ENCODE measurements at places on chromosomes 11 and 22.

DNA sequence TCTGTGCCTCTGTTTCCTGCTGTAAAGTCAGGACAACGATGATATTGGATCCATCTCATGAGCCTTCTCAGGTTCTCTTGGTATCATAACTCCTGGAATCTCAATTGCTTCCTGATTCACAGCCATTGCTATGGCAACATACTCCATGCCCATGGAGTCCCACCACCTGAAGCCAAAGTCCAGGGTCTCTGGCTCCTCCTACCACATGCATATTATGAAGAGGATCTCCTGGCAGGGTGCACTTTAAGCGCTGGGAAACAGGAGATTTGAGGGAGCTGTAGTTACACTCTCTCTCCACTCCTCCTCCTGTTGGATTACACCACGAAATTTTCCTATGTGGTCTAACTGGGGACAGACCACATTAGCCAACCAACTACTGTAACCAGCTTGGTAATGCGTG, 130.9 kb upstream of the SEZ6L start:
- no peak for DNase-seq

GRCh38 chr11:112655371-112655770, 305.8 kb upstream of the NCAM1 start:
- DNase-seq: peak; percentile 2

DNA sequence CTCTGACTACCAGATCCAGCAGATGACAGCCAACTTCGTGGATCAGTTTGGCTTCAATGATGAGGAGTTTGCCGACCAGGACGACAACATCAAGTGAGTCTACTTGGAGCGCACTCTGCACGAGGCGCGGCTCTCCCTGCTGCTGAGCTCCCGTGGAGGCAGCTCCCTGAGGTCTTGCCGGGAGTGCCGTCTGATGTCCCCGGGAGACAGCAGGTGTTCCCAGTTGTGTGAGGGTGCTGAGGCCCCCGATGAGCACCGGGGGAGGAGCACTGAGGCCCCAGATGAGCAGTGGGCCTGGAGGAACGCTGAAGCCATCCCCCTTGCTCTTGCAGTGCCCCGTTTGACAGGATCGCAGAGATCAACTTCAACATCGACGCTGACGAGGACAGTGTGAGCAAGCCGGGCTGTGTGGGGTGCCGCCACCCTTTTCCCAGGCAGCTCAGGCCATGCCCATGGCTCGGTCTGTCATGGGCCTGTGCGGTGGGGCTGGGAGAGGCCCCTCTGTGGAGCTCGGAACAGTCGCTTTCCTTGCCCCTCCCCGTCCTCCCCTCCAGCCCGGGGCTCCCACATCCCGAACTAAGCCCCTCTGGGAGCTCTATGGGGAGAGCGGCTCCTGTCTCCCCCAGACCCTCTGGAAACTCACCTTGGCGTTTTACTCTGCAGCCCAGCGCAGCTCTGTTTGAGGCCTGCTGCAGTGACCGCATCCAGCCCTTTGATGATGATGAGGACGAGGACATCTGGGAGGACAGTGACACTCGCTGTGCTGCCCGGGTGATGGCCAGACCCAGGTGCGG, 37.1 kb downstream of the SBF1 start:
- no peak for DNase-seq

DNA sequence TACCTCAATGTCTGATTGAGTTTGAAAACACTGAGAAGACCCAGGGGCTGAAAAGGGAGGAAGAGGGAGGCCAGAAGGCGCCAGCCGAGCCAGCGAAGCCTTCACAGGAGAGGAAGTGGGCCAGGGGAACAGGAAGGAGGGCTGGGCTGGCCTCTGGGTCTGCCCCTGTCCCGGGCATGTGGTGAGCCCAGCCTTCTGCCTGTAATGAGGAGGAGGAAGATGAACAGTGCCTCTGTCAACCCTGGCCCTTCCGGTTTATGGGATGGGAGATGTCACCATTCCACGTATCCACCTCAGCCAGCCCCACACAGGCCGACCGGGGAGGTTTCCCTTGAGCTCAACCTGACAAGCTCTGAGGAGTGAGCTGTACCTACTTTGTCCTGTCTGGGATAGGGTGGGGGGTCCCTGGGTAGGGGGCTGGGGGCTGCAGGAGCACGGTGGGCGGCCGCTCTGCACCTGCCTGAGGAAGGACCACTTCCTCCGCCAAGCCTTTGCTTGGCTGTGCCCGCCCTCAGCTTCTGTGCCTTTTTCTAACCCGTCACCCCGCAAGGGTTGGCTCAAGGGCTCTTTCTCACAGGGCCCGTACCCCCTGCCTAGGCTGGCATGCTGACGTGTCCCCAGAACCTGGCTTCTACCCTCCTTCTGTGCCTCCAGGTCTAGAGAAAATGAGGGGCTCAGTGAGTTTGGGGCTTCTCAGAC, 2.0 kb downstream of the PARVG start:
- no peak for DNase-seq

DNA sequence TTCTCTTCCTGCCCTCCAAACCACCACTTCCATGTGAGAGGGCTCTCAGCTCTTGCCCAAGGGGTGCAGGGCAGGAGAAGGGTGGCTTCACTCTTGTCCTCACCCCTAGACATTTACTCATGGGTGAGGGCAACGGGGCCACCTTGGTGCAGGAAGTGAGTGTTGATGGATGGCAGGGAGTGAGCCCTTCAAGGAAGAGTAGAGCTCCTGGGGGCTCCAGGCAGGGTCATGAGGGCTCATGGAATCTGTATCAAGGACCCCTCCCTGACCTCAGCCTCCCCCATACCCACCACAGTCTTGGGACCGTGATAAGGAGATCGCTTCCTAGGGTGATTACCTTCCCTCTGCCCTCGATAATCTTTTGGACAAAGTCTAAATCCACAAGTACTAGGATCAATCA, 37.8 kb downstream of the TSPAN18 start:
- DNase-seq: no peak

DNA sequence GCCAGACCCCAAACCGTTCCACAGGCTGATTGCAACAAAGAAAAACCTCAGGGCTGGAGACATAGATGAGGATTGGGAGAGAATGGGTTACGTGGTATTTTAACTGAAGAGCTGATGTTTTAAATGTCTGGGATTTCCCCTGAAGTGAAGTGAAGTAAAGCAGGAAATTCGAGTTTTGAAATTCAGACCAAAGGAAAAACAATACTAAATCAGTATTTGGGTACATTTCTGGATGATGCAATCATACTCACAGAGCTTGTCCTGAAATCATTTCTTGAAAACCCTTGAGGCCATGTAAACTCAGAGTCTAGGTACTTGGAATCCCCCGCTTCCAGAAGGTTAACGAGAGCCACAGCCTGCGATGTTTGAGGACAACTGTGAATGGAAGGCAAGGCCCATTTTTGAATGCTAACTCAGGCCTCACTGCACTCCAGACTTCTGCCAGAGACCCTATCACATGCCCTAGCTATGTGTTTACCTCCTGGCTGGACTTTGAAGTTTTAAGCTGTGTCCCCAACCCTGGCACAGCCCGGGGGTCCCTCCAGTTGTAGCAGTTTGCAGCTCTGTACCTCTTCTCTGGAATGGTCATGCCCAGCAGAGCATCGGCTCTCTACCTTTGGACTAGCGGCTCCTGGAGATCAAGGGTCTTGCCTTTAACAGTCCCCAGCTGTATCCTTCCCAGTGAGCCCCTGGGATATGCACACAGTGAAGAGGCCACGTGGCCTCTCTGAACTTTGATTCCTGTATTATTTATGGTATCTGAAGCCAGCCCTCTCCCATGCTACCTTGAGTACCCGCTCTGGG, 5.4 kb upstream of the FTH1 start:
- peak; percentile 91 for DNase-seq

GRCh38 chr11:93697611-93698010, 36.1 kb downstream of the CEP295 start:
- no peak for DNase-seq

- no peak for DNase-seq
Observed at GRCh38 chr22:22827187-22827939, 60.3 kb upstream of the IGLL5 start.

- no peak for DNase-seq
Observed at GRCh38 chr22:48310289-48310688, 1517.4 kb downstream of the BRD1 start.

- DNase-seq: peak; percentile 31
Observed at GRCh38 chr22:30191040-30191701, 55.4 kb downstream of the LIF start.

- no peak for DNase-seq
Observed at GRCh38 chr11:36035454-36035853, 91.6 kb downstream of the LDLRAD3 start.

- DNase-seq: no peak
Observed at GRCh38 chr11:72309641-72310040, 65.7 kb upstream of the PHOX2A start.

- no peak for DNase-seq
Observed at GRCh38 chr11:134663506-134664313, 251.7 kb upstream of the B3GAT1 start.

GRCh38 chr22:41825376-41825775, 7.5 kb upstream of the SREBF2 start:
- DNase-seq: peak; percentile 42
